CD4-positive, alpha-beta T cell treated with Interleukin-4 for 1 hour (primary cell): ENCODE measurements at places on chromosomes 11 and 22.
A peak's percentile ranks its signal among the peaks of the same experiment; 100 is the strongest.

- DNase-seq, result no peak
Measured at GRCh38 chr22:46081831-46082210, 68.5 kb upstream of the PPARA start.

DNA sequence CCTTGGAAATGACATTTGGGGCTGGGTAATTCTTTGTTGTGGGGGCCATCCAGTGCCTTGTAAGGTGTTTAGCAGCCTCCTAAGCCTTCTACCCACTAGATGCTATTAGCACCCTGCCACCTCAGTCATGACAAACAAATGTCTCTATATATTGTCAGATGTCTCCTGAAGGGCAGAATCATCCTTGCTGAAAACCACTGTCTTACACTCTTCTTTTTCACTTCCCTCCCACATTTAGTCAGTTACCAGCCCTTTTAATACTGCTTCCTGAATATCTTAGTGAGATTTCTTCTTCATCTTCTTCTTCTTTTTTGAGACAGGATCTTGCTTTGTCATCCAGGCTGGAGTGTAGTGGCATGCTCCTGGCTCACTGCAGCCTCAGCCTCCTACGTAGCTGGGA lies 33.1 kb downstream of the TNRC6B start:
- no peak for DNase-seq

DNA sequence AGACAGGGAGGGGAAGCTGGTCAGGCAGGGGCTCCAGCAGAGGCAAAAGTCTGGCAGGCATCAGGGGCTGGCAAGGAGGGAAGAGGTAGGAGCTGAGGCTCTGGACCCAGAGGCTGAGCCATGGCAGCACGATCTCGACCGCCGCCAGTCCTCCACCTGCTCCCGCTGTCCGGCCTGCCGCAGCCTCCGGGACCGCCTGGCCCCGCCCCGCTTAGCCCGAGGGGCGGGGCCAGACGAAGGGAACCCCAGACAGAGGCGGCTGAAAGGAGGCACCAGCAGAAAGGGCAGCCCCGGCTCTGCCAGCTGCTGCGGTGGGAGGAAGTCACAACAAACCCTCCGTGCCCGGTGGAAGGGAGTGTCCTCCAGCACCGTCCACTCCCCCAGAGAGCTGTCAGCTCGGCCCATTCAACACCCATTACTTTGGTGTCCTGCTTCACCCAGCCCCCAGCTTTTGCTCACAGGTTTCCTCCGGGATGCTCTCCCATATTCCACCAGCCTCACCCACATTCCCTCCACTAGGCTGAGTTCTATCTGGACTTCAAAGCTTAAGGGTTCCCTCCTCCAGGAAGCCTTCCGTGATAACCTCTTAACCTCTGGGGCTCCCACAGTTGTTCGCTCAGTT lies at the start of gene MFNG:
MFNG (minus strand) TSS at position 161 of the 622 bp plus-strand sequence. CDS start 207 bp downstream, outside the sequence.
- DNase-seq, result peak; percentile 85

DNA sequence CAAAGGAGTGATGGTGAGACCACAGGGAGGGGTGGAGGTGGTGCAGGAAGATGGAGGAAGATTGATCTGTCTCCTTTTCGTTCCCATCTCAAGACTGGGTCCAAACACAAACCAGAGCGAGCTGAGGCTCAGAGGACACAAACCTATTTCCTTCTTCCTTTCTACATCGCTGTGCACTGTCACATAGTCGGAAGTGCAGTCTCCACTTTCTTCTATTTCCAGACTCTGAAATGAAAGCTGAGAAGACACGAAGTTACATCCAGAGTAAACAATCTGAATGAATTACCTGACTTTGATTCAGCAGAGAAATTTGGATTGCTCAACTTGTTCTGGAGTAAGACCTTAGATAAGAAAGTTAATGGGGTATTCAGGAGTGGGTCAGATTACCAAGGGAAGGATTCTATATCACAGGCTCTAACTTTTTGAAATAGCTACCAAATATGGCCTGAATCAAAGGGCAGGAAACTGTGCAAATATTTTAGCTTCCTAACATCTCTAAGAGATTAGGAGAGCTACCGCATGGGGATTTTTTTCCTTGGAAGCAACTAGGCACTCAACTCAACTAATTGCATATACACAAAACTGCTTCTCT lies 14.4 kb downstream of the OVCH2 start:
- no peak for DNase-seq

DNA sequence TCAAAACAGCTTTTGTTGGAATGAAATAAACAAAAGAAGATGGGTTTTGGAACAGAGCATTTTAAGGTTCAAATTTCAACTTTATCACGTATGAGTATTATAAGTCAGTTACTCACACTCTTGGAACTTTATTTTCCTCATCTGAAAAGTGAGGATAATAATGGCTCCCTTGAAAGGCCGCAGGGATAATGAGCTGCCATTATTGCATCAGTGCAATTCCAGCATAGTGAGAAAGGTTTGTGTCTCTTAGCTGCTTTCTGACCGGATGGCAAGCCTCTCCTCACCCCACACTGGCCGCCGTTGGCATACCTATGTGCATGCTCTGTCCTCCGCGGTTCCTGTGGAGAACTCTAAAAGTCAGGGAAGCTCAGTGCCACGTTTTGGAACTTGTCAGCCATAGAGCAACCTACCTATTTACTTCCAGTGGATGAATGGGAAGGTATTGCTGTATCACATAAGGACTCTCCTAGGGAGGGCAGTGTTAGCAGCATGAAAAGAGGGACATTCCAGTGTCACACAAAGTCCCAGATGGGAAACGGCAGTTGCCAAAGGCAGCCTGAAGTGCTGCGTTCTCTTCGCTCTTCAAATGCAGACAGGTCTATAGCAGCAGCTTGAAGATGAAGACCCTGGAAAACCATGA lies 368.9 kb downstream of the NTM start:
- DNase-seq, result no peak

GRCh38 chr11:16125796-16126195 lies 230.6 kb downstream of the SOX6 start:
- no peak for DNase-seq

- DNase-seq, result no peak
Measured at GRCh38 chr22:43441216-43441615, 29.4 kb downstream of the MPPED1 start.

GRCh38 chr11:122279194-122279593 lies 163.2 kb upstream of the BLID start:
- no peak for DNase-seq

- DNase-seq, result no peak
Measured at GRCh38 chr22:38984224-38984623, 2.1 kb downstream of the APOBEC3B start.
